ENCODE measurements at places on chromosomes 4 and X.

GRCh38 chr4:4861390-4862018 is 2.0 kb downstream of the MSX1 start:
- DNase-seq, result no peak

GRCh38 chr4:174217273-174218126 is 66.0 kb downstream of the FBXO8 start:
- DNase-seq, result no peak

DNA sequence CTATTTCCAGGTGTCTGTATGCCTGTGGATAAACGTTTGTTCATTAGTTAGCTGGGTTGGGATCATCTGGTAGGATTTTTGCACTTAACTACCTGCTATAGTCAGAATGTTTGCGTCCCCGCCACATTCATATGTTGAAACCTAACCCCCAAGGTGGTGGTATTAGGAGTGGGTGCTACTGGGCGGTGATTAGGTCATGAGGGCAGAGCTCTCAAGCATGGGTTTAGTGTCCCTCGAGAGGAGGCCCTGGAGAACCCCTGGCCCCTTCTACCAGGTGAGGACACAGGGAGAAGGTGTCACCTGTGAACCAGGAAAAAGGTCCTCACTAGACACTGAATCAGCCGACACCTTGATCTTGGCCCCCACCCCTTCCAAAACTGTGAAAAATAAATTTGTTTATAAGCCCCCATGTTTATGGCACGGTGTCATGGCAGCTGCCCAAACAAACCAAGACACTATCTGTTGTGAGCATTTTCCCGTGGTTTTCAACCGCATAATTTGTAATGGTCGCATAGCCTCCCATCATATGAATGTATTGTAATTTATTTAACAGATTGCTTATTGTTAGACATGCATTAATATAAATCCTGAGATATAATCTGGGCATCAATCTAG is 92.7 kb upstream of the TRIM2 start:
- no peak for DNase-seq

GRCh38 chr4:126850286-126850685 is 782.5 kb upstream of the INTU start:
- no peak for DNase-seq

DNA sequence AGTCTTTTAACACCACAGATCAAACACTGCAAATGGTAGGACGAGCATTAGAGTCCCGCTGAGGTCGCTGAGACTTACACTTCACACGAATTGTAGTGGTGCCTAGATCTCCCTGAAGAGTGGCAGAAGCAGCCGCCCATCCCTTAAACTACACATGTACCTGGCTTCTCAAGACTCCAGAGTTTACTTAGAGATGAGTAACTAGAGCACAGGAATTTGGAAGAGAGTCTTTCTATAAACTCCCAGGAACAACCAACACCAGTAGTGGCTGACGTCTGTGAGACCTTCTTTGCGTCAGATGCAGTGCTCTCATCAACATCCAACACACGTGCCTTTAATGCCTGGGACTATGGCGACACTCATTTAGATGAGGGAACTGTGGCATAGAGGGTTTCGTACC is 12.6 kb downstream of the SORBS2 start:
- DNase-seq, result no peak

GRCh38 chr4:96136056-96136455 is 296.2 kb downstream of the PDHA2 start:
- no peak for DNase-seq

DNA sequence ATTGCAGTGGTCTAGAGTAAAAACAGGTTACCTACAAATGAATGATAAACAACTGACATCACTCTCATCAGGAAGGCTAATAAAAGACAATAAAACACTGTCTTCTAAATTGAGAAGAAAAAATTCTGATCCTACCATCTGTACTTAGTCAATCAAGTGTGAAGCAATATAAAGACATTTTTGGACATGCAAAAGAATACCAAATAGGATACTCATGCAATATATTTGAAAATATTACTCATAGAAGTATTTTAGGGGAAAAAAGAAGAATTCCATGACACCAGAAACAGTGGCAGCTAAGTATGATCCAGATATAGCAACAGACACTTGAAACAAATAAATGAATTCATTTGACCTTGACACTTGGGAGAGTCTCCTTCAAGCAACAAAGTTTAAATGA is 63.8 kb upstream of the FAM120C start:
- DNase-seq, result no peak

- no peak for DNase-seq
These were observed 12.1 kb downstream of the HTRA3 start for GRCh38 chr4:8281519-8282133.

GRCh38 chrX:80266979-80267378 is 153.3 kb upstream of the TENT5D start:
- no peak for DNase-seq

DNA sequence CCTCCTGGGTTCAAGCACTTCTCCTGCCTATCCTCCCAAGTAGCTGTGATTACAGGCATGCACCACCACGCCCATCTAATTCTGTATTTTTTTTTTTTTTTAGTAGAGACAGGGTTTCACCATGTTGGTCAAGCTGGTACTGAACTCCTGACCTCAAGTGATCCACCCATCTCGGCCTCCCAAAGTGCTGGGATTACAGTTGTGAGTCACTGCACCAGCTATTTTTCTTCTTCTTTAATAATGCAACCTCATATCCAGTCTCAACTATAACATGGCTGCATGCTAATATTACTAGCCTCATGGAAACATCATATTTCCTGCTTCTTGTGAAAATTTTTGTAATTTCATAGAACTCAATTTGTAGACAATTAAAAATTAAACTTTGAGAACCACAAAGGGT is 706.5 kb downstream of the KCTD8 start:
- DNase-seq, result no peak

DNA sequence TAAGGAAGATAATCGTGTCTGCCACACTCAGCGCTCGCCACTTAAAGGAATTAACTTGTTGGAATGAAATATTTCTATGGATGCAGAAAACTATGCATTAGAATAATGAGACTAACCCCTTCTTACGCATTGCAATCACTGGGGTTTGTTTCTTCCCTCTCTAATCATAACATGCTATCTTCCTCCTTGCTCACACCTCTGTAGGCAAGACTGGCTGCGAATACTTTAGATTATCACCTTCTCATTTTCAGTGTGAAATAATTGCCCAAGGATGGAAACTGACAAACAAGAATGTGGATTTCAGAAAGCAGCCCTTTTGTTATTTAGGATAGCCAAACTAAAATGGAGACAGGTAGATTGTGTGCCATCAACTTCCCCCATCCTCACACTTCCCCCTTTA is 349.4 kb downstream of the MID1IP1 start:
- DNase-seq, result no peak

DNA sequence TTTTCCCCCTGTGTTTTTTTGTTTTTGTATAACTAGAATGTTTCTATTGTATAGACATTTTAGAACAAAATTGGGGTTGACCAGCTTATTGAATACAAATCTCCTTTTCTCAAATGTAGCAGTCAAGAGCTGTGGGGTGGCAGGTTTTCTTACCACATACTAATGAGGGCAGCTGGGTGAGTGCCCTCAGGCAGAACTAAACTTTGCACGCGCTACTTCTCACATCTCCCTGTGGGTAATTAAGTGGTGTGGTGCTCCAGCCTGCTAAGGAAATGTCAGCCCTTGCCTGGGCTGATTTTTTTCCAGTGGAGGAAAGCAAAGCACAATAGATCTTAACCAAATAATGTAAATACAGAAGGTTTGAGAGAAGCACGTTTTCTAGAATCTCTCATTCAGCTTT is 717.6 kb upstream of the TENM3 start:
- no peak for DNase-seq

GRCh38 chr4:122045533-122045932 is 93.7 kb upstream of the TRPC3 start:
- DNase-seq, result peak; percentile 2

DNA sequence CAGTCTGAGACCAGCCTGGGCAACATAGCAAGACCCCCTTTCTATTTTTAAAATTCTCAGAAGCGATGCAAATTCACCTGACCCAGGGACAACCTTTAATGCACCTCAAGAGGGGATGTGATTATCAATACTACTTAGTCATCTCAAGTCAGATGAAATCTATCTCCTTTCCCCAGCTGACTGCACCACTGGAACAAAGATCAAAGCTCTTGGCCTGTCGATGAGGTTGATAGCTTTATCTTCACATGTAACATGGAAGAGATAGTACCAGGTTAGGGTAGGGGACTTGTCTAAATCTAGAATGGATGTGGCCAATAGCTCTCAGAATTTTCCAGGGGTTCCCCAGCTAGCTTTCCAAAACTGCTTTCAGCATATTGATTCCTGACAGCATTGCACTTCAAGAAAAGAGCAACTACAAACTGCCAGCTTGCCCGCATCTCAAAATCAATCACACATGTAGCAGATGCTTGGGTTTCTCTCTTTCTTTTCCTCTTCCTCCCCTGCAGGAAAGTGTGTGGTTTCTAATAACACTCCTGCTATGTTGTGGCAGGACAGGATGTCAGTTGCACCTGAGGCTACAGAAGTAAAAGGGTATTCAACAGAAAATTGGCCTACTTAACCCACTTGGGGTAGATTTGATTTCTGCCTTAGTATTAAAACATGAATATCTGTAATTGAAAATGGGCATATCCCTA is 12.2 kb upstream of the TMEM164 start:
- DNase-seq, result no peak

GRCh38 chrX:26192204-26192603 is at the start of gene MAGEB6:
TSS of gene MAGEB6 (plus strand) at chrX:26192440. CDS start at chrX:26193847, 1,407 bp downstream.
- DNase-seq, result no peak

DNA sequence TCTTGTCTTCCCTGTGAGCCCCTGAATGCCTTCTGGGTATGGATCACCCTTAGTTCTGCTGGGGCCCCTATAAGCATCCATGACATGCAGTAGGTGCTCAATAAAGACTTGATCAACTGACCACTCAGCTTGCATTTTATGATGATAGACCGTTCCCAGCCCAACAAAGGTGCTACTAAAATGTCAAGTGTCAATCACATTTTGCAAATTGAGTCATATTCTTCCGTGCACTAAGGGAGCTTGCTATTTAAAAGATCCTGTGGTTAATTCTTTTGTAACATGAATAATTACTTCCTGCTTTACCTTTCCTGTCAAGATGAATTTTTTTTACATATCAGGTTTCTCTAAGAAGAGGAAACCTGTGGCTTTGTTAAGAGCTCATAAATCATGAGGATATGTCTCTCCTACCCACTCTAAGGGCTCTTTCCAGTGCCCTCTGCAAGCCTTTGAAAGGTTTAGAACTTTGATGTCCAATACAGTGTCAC is 47.6 kb downstream of the SH3KBP1 start:
- no peak for DNase-seq

DNA sequence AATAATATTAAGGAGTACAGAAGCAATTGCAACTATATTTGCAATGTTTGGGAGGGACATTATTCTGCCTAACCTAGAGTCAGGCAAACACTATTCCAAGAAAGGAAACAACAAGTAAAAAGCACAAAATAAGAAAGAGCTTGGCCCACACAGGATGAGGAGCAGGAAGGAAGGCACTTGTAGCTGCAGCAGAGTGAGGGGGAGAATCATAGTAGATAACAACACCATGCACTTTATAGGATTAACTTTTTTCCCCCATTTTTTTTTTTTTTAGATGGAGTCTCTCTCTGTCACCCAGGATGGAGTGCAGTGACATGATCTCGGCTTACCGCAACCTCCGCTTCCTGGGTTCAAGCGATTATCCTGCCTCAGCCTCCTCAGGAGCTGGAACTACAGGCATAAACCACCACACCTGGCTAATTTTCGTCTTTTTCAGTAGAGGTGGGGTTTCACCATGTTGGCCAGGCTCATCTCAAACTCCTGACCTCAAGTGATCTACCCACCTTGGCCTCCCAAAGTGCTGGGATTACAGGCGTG is 10.3 kb upstream of the JCHAIN start:
- DNase-seq, result no peak

GRCh38 chr4:114062499-114062898 is 83.1 kb upstream of the ARSJ start:
- no peak for DNase-seq

DNA sequence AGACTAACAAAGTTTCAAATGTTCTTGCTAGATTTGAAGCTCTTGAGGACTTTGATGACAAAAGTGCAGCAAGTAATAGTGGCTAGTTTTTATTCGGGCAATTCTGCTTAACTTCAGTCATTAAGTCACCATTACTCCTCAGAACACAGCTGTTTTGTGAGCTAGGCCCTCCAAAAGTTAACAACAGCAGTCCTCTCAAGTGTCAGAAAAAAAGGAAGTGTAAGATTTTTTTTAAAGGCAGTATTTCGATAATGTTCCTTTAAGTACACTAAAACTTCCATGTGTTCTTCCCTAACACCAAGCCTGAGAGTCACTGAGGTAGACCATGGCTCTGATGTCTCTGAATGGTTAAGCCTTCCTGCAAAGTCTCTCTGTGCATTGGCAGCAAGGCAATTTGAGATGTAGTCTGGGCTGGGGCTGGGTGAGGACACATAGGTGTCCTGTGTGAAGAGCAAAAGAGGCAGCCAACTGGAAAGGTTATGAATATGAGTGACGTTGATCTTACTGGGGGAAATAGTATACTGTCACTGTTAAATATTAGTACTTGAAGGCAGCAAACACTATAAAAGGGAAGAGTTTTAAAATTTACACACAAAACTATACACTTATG is 174.0 kb upstream of the MAP3K15 start:
- DNase-seq, result no peak

- DNase-seq, result no peak
These were observed 82.4 kb downstream of the HTRA3 start for GRCh38 chr4:8351931-8352367.

DNA sequence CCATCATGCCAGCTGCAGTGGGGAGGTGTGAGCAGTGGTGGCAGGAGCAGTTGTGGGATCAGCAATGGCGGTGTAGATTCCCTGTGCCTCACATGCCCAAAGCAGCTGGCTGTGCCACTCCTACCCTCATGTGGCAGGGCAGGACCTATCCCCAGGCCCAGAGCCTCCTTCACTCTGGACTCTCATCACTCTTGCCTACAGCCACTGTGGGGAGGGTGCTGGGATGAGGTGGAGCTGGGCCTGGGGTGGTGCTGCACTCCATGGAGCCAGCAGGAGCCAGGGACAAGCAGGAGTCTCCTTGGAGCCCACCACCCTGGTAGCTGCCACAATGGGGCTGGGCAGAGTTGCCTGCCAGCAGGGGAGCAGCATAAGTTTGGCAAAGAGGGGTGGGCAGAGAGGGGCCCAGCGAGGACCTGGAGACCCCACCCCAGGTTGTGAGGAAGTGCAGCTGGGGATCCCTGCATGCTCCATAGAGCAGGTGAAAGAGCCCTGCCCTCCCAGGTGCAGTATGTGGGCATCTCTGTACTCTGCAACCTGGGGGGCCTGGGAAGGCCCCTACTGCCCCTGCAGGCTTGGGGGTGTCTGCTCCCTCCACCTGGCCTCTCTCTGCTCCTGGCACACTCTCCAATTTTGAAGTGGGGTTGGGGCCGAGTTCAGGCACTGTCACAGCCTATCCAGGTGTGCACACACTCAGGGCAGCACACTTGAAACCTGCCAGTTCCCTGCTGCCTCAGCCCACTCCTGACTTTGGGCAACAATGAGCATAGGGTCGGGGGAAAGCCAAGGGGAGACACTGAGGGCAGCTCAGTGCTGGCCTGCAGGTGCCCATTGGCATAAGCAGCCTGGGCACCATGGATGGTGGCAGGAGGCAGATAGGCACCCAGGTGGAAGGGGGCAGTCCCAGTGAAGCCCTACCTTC is 74.0 kb upstream of the INTU start:
- no peak for DNase-seq

- no peak for DNase-seq
These were observed 383.7 kb downstream of the IDS start for GRCh38 chrX:149121206-149121920.

GRCh38 chr4:165194368-165194767 is 13.0 kb upstream of the KLHL2 start:
- DNase-seq, result no peak

- DNase-seq, result no peak
These were observed 57.7 kb downstream of the PCGF3 start for GRCh38 chr4:763191-763810.

GRCh38 chr4:141462361-141462760 is 174.0 kb upstream of the IL15 start:
- no peak for DNase-seq

Data from activated naive CD8-positive, alpha-beta T cell treated with anti-CD3 and anti-CD28 coated beads, Interleukin-2, amount 50 U/mL, for 24 hours (primary cell).